ENCODE measurements at places on chromosomes 16 and 17.

GRCh38 chr17:9226794-9227135 lies 205.5 kb downstream of the NTN1 start:
- H3K27ac ChIP-seq, result no peak overlapping the region
- no peak for DNase-seq
- H3K27me3 ChIP-seq, result no peaks in the 10 kb centered on the region
- no peaks in the 10 kb centered on the region for H3K36me3 ChIP-seq
- H3K4me1 ChIP-seq, result no peaks in the 10 kb centered on the region
- H3K4me3 ChIP-seq, result no peak overlapping the region

GRCh38 chr17:8949061-8949661 lies 16.3 kb downstream of the PIK3R5 start:
- peak overlapping the region; percentile 74 for H3K27ac ChIP-seq
- H3K27me3 ChIP-seq, result no peaks in the 10 kb centered on the region
- DNase-seq, result peak; percentile 76
- peaks cover 73% of the 10 kb centered on the region for H3K4me1 ChIP-seq
- H3K36me3 ChIP-seq, result peaks cover 58% of the 10 kb centered on the region
- peak overlapping the region; percentile 59 for H3K4me3 ChIP-seq

GRCh38 chr16:22692034-22692433 lies 121.9 kb upstream of the HS3ST2 start:
- H3K36me3 ChIP-seq, result no peaks in the 10 kb centered on the region
- no peak overlapping the region for H3K4me3 ChIP-seq
- no peak for DNase-seq
- no peaks in the 10 kb centered on the region for H3K4me1 ChIP-seq

- peak; percentile 93 for DNase-seq
- peaks cover 34% of the 10 kb centered on the region for H3K36me3 ChIP-seq
- H3K4me3 ChIP-seq, result no peak within 1 kb of the TSS
- no peaks in the 10 kb centered on the region for H3K27me3 ChIP-seq
Measured at GRCh38 chr17:82317394-82318168, at the start of gene CD7. Gene CD7, minus strand, starts transcription at chr17:82317608. Its CDS starts 113 bp downstream, at chr17:82317495.

DNA sequence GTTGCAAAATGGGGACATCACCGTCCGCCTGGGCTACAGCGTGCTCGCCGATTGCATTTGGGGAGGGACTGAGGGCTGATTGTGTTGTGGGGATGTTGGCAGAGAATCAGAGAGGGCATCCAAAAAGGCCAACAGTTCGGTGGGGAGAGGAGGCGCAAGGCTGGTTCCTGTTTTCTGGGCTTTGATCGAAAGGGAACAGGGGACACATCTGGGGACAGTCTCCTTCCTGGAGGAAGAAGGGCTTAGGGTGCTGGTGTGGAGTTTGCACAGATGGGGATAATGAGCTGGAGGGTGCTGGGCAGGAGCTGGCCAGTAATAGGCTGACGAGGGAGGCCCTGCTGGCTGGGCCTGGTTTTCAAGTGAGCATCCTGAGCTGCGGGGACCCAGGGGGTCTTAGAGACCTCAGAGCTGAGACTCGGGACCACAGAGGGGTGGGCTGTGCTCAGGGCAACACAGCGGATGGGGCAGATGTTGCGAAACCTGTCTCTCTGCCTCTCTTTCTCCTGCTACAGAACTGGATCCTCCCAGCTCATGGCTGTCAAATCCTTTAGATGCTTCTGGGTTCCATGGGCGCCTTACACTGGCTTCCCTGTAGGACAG lies 288.7 kb downstream of the SEC14L1 start:
- H3K27ac ChIP-seq, result no peak overlapping the region
- H3K27me3 ChIP-seq, result no peaks in the 10 kb centered on the region
- H3K4me3 ChIP-seq, result peak overlapping the region; percentile 24
- DNase-seq, result no peak

DNA sequence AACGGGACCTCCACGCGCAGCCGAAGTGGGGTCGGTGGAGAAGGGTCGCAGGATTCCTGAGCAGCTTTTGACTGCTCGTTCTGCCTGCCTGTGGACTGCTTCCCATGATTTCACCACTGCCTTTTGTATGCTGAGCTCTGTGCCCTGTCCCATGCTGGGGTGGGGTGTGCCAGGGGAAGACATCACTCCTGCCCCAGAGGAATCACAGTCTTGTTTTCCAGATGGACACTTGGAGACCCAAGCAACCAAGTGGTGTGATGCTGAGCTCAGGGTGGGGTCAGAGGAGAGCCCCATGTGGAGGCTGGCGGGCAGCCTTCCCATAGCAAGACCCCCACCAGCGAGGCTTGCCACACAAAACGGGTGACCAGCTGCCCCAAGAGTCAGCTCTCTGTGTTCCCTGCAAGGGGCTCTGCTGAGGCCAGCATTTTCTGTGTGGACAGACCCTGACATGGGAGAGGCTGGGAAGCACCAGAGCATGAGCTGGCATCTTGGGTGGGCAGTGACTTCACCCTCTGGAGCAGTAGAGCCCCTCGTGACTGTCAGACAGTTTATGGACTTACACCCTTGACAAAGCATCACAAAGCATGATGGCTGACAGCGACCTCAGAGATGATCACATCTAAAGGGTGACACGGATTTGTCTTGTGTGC lies 111.9 kb downstream of the GNAO1 start:
- H3K4me1 ChIP-seq, result peaks cover under 1% of the 10 kb centered on the region
- no peaks in the 10 kb centered on the region for H3K36me3 ChIP-seq
- no peak overlapping the region for H3K4me3 ChIP-seq
- no peak overlapping the region for H3K27ac ChIP-seq
- DNase-seq, result no peak

Data from activated CD4-positive, alpha-beta T cell treated with anti-CD3 and anti-CD28 coated beads, Interleukin-2, amount 10 ng/mL, durations not matched to agents 24 days and 14 days (primary cell).